Skeletal muscle tissue (tissue), 5 donors: ENCODE measurements at places on chromosomes 5 and 9. TPM values are rescaled to one million over a fixed set of nuclear protein-coding genes. Genes with fewer than 3 reads are reported as not detected.

Gene RXRA
- 11.5 TPM for total RNA-seq

Gene CDH10
- total RNA-seq: 0.52 TPM

Gene NRG2
- total RNA-seq: 0.52 TPM

Gene IFNK
- not detected for total RNA-seq

Gene TSSK1B
- total RNA-seq: not detected

Gene HTR1A
- not detected for total RNA-seq

Gene KIAA1191
- total RNA-seq: 28.7 TPM

Gene MTX3
- 10.4 TPM for total RNA-seq

Gene JAKMIP2
- total RNA-seq: 0.52 TPM

Gene ANKRD33B
- 2.6 TPM for total RNA-seq

Gene RLN1
- 1.0 TPM for total RNA-seq

Gene PTGS1
- total RNA-seq: 2.6 TPM

Gene F2RL1
- total RNA-seq: 0.52 TPM

Gene CFAP157
- not detected for total RNA-seq

Gene UGT3A1
- total RNA-seq: 12.5 TPM

Gene FAM151B
- 7.8 TPM for total RNA-seq

Gene FRMPD1
- 6.3 TPM for total RNA-seq

Gene TMEM215
- total RNA-seq: 0.52 TPM

Gene LRRC19
- not detected for total RNA-seq

Gene FREM1
- total RNA-seq: 17.2 TPM

Gene IFNA13
- 0.52 TPM for total RNA-seq

Gene ECSCR
- 17.2 TPM for total RNA-seq

Gene MYOT
- 54.8 TPM for total RNA-seq

Gene ADRB2
- 3.1 TPM for total RNA-seq

Gene C9orf50
- total RNA-seq: not detected

Gene CLIC3
- total RNA-seq: not detected

Gene ZNF883
- 3.1 TPM for total RNA-seq

Gene PCDHAC2
- 2.1 TPM for total RNA-seq
